Pulmonary artery endothelial cell (primary cell): ENCODE measurements at places on chromosomes 5 and 9. TPM values are rescaled to one million over a fixed set of nuclear protein-coding genes. Genes with fewer than 3 reads are reported as not detected.

PCDHB14 gene
- 0.53 and 0.78 TPM in 2 replicates for total RNA-seq

FOXD4L4 gene
- 0.20 and 0.25 TPM in 2 replicates for total RNA-seq

DMGDH gene
- 0.20 and 0.25 TPM in 2 replicates for total RNA-seq

IFNA13 gene
- total RNA-seq, result not detected in 2 replicates

ARHGEF39 gene
- total RNA-seq, result 0.86 and 2.0 TPM in 2 replicates

IL4 gene
- not detected in 2 replicates for total RNA-seq

PCDHA9 gene
- 0.04 TPM in 1 of 2 replicates, not detected in the other for total RNA-seq

ZNF354C gene
- 6.4 and 7.1 TPM in 2 replicates for total RNA-seq

OR13J1 gene
- not detected in 2 replicates for total RNA-seq

ACTBL2 gene
- not detected in 2 replicates for total RNA-seq

SLC25A2 gene
- total RNA-seq, result 0.13 and 0.32 TPM in 2 replicates

CXXC5 gene
- total RNA-seq, result 12.0 and 14.6 TPM in 2 replicates

GRCh38 chr9:88522360-88522759 is 12.6 kb upstream of the NXNL2 start:
- no peak for DNase-seq

DNA sequence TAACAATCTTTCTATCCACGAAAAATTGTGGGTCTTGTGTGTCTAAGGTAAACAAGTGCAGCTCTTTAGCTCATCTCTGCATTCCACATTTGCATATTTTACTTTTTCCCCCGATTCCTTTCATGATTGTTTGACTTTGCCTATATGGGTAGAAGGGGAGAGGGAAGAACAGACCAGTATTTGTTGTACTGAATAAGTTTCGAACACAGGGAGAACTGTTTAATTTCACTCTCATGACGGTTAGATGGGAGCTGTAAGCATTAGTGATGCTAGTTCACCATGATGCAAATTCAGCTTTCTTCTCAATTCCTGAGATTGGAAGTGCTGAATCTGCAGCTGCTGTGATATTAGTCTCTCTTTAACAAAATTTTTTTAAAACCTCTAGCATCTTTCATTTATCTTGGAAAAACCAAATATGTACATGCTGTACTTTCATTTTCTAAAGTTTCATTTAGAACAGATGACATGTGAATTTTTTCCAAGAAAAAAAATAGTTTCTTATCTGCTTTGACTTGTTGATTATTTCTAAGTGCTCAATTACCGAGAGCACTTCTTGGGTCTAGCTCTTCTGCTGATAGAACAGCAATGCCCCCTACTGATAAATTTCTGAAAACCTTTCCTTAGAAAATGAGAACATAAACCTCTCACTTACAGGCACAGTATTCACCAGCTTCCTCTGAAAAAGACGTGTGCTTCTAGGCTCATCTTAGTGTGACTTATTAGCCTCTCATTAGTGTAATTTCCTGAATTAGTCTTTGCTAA is 149.5 kb downstream of the BAAT start:
- DNase-seq, result no peak

GRCh38 chr5:38725371-38725865 is 120.4 kb upstream of the OSMR start:
- DNase-seq, result no peak

DNA sequence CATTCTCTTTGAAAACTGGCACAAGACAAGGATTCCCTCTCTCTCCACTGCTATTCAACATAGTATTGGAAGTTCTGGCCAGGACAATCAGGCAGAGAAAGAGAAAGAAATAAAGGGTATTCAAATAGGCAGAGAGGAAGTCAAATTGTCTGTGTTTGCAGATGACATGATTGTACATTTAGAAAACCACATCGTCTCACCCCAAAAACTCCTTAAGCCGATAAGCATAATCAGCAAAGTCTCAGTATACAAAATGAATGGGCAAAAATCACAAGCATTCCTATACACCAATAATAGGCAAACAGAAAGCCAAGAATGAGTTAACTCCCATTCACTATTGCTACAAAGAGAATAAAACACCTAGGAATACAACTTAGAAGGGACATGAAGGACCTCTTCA is 21.0 kb upstream of the EPB41L4A start:
- no peak for DNase-seq

GRCh38 chr9:126403397-126403796 is 76.8 kb downstream of the MVB12B start:
- DNase-seq, result no peak

GRCh38 chr9:35529161-35529823 is 39.4 kb downstream of the RUSC2 start:
- DNase-seq, result no peak

DNA sequence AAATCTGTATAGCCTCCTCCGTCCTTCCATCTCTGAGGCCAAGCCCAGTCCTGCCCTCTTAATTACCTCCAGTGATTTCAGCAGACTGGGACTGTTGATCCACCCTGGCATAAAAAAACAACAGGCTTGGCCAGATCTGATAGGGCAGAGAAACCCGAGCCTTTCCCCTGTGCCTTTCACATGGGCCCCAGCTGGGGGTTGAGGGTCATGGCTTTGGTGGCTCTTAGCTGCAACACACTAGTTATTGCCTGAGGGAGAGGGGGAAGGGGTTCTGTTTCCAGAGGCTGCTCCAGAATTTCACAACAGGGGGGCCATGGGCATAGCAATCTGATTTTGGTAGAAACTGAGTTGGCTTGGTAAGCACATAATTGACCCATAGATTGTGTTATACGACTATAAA is 21.2 kb upstream of the PANK3 start:
- DNase-seq, result no peak

GRCh38 chr5:55895346-55895745 is 44.2 kb downstream of the IL31RA start:
- DNase-seq, result no peak

- DNase-seq, result no peak
Measured at GRCh38 chr5:59988396-59988795, 94.9 kb upstream of the PDE4D start.

- DNase-seq, result no peak
Measured at GRCh38 chr5:175822225-175822624, 49.2 kb upstream of the CPLX2 start.

DNA sequence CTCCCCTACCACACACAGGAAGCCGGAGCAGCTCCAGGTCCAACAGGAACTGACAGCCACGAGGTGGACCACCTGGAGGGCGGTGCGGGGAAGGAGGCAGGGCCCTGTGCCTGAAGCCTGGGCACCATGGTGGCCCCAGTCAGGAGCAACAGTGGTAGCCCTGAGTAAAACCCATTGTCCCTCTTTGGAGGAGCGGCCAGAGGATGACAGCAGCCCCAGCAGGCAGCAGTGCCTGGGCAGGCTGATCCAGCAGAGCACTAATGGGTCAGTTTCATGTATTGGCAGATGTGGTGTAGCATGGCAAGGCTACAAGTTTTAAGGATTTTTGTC is 47.7 kb upstream of the GARNL3 start:
- no peak for DNase-seq

DNA sequence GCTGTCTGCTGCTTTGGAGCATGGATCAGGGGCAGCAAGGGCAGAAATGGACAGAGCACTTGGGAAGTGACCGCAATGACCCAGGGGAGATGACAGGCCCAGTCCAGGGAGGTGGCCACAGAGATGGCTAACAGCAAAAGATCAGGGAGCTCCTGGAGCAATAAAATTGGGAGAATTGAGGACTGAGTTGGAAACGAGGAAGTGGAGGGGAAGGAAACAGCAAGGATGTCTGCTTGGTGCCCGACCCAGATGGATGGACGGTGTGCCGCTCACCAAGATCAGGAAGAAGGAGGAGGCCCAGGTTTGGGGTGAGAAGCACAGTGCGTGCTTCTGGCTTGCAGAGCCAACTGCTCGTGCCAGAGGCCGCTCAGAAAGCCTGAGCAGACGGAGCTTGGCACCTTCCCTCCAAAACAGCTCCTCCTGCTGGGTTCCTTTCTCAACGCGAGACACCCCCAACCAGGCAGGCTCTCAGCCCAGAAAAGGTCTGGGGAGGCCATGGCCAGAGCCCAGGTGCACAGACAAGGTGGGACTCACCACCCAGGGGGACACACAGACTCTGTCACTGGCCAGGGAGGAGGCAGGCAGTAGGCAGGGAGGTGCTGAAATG is 1.7 kb upstream of the SLC34A1 start:
- DNase-seq, result no peak

DNA sequence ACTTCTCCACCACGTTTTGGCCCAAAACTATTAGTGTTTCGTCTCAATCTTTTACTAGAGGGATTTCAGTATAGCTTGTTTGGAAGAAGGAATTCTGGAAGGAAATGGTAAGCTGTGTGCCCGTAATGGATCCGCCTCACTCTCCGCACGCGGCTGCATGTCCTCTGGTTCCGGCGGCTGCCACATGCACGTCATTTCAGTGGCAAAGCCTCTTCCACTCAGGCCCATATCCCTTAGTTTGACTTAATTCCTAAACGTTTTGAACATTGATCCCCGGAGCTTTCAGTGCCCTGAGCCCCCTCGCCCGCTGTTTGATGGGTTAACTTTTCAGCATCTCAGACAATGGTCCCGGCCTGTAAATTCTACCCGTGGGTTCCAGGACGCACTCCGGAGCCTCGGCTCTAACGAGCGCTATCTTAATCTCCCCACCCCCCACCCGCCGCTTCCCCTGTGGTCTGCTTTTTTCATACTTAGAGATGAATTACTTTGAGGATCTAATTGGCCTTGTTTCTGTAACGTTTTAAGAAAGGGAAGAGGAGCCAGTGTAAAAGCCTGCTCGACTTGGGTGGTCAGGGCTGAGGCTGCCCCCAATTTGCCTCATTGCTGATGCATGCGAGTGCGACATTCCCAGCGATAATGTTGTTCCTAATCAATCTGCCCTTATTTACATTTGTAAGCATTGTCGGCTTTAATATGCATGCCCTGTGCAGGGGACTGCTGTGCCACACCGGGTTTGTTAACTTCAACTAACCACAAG is 4.6 kb downstream of the PTCH1 start:
- DNase-seq, result no peak

GRCh38 chr9:112065806-112066606 is 109.1 kb downstream of the SUSD1 start:
- no peak for DNase-seq

DNA sequence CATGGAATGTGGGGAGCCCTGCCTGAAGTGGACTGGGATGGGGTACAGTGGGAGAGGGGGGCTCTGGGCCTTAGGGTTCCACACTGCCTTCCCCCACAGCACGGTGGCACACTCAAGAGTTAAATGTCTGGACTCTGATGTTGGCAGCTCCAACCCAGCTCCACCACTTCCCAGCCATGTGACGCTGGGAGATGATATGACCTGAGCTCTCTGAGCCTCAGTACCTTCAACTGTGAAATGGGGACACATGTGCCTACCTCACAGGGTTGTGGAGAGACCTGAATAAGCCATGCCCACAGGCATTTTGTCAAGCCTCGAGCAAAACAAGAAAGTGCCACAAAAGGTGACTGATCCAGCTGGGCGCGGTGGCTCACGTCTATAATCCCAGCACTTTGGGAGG is 3.4 kb upstream of the PDGFRB start:
- no peak for DNase-seq

GRCh38 chr5:95931079-95931833 is 30.4 kb downstream of the ELL2 start:
- no peak for DNase-seq

GRCh38 chr5:37251665-37252064 is 2.5 kb upstream of the CPLANE1 start:
- DNase-seq, result no peak

- DNase-seq, result no peak
Measured at GRCh38 chr5:150675069-150675468, 14.0 kb downstream of the MYOZ3 start.

GRCh38 chr5:63081402-63081801 is 502.8 kb downstream of the LRRC70 start:
- DNase-seq, result no peak

GRCh38 chr5:147286296-147286695 is 51.5 kb downstream of the STK32A start:
- DNase-seq, result no peak
